ENCODE measurements at places on chromosomes 4 and X.

- no peak for DNase-seq
These were observed 75.8 kb upstream of the NHS start for GRCh38 chrX:17299206-17299605.

GRCh38 chr4:83010111-83010521 is 507 bp downstream of the LIN54 start:
- no peak for DNase-seq

- no peak for DNase-seq
These were observed 102.4 kb upstream of the TMLHE start for GRCh38 chrX:155715141-155715540.

- no peak for DNase-seq
These were observed 10.4 kb upstream of the PORCN start for GRCh38 chrX:48498374-48498809.
